GM04503 (cell line): ENCODE measurements at places on chromosomes 1 and 21.

GRCh38 chr1:235996048-235996785 lies 68.7 kb downstream of the NID1 start:
- DNase-seq = no peak

DNA sequence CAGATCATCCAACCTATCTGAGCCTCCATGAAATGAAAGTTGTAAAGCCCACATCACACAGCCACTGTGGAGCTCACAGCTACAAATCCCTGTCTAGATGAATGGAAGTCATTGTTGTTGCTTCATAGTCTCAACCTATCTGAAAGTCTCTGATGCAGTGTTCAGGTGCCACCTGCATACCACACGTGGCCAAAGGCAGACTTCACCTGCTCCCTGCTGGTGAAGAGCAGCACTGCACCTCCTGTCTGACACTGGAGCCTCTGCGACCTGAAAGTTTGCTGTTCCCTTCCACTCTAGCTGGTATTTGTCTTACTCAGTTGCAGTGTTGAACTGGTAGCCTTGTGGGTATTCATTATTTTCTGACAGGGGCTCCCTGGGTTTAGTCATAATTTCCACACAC lies 18.4 kb downstream of the LORICRIN start:
- no peak for DNase-seq

GRCh38 chr1:199243423-199244061 lies 604.7 kb downstream of the PTPRC start:
- DNase-seq = no peak

DNA sequence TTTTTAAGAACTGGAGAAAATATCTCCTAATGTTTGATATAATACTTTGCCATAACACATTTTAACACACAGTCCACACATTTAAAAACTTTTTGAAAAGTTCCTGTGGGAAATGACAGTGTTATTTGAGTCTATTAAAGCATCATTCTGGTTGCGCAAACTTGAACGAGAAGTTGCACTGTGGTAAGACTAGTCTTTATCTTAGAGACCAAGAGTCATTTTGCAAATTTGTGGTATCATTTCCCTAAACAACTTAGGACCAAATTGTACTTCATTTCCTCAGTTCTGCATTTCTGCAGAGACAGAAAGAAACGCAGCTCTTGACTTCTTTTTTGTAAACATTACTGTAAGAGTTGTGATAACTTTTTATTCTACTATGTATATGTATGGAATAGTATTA lies at the start of gene RGS18:
Gene RGS18, plus strand, starts transcription at position 282 of the 400 bp plus-strand sequence. CDS start 176 bp downstream, outside the sequence.
- DNase-seq = no peak

DNA sequence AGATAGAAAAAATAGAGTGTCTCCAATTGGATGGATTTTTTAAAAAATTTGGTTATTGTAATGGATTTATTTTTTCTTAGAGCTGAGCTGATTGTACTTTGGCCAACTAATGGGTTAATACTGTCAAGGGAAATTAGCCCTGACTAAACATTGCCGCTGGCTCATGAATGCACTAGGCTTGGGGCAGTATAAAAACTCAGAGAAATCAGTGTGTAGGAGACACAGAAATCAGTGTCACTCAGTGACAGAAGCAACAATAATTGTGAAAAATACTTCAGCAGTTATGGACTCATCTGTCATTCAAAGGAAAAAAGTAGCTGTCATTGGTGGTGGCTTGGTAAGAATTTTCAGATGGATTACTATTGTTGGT lies at the start of gene KMO:
Gene KMO, plus strand, starts transcription at position 217 of the 370 bp plus-strand sequence. Its CDS starts 67 bp downstream, at position 284.
- DNase-seq = no peak

DNA sequence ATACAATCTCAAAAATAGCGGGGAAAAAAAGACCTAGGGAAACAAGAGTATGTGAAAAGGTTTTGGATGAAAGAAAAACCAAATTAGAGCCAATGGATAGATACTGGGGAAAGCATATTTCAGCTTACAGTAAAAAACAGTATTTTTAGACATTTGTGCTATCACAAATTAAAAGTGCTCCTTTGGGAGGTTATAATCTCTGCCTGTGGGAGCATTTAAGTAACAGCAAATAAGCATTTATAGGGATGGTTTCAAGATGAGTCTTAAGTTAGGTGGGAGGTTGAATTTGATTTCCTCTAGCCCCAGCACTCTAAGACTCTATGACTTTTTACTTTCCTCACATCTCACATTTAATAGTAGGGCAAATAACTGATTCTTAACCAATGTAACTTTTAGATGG lies 79.6 kb upstream of the SLFNL1 start:
- DNase-seq = no peak

DNA sequence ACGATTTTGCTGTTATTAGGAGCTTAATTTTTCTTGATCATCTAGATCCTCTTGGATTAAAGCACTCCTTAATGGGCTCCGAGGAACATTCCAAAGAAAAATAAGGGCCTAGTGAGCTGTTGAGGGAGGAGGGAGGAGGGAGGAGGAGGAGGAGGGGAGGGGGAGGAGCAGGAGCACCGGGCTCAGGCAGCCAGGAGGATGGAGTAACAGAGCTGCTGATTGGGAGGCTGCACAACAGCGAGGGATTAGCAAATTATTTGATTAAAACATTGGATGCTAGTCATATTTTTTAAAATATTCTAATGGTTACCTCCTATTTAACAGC lies 302.1 kb upstream of the RRP15 start:
- no peak for DNase-seq

GRCh38 chr21:16740511-16740910 lies 772.3 kb upstream of the CXADR start:
- DNase-seq = no peak

DNA sequence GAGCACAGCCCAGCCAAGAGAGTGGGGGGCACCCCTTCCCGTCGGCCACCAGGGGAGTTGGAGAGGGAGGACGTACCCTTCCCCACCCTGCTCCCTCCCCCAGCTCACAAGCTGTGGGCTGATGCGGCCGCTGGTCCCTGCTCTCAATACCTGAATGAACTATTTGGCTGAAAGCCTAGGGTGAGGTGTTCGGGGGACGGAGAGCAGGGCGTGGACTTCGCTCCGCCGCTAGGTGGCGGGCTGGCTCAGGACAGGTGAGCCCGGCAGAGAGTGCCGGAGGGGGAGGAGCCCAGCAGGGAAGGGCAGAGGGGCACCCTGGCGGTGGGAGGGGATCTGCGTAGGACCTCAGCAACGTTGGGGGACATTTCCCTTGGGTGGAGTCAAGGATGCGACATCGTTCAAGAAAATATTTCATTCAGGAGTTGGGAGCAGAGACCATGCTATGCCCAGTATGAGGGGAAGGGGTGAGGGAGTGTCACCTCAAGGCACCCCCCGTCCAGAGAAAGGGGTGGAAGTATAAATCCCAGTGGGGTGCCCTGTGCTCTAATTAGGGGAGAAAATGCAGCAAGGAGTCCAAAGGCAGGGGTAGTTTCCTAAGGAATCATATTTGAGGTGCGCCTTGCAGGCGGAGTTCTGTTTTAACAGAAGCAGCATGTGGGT lies 12.0 kb upstream of the RHBG start:
- no peak for DNase-seq

DNA sequence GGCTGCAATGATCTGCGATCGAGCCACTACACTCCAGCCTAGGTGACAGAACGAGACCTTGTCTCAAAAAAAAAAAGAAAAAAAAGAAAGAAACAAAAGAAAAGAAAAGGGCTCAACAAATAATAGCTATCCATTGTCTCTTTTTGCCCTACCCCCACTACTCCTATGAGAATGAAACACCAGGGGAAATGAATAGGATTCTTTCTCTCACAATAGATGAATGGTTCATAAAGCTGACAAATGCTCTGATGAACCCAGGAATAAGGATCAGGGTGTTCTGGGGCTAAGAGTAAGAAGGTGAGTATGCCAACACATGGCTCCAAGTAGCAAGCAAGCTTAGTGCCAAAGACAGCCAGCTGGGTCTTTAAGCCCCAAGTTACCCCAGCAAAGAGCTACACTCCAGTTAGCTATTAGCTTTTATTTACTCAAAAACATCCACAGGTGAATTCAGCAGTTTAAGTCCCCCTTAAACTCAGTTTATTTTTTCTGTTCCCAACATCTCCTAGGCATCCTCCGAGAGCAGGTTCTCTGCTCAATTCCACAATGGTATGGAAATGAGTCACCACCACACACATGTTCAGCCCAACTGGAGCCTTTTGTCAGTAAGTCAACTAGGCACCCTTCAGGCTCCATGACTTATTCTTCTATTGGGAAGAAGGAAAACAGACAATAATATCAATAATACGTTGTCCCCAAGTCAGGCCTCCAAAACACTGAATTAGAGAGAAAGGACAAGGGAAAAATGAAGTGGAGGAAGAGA lies 4.2 kb downstream of the ADORA3 start:
- DNase-seq = no peak

DNA sequence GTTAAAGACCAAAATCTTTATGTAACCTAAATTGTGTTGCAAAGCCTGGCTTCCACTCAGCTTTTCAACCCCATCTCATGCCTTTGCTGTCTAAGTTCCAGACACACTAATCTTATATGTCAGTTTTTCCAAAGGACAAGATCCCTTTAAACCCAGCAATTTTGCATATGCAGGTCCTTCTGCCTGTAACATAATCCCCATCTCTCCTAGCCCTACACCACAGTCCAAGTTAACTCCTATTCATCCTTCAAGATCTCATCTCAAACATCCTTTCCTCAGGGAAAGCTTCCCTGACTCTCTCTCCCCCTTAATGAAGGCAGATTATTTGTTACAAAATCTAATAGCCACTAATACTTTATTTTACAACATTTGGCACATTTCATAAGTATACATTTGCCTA lies 366.3 kb downstream of the PLPP3 start:
- no peak for DNase-seq

DNA sequence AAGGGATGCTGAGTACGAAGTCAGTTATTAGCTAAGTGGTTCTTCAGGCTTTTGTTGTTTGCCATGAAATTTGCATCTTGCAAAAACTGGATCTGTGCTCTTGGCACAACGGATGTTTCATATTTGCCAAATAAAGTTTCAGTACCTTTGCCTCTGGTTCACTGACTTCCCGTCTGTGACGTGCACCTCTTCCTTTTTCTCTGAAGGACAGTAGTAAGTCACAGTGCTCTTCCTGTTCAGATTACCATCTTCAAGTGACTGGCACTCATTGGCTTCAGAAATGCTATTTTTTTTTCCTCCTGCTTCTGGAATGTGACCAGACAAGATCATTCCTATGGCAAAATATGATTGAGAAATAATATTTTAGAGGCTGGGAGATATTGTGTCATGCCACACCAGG lies 75.9 kb upstream of the GREM2 start:
- DNase-seq = no peak

DNA sequence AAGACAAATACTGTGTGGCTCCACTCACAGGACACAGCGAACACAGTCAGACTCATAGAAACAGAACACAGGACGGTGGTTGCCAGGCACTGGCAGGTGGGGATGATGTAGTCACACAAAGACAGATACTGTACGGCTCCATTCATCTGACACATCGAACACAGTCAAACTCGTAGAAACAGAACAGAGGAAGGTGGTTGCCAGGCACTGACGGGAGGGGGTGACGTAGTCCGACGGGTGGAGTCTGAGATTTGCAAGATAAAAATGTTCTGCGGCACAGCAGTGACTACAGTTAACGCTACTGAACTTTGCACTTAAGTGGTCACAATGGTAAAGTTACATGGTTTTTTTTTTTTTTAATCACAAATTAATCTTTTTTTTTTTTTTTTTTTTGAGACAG lies 18.7 kb downstream of the C21orf58 start:
- no peak for DNase-seq

GRCh38 chr1:230753586-230754251 lies 6.5 kb downstream of the CAPN9 start:
- DNase-seq = no peak

GRCh38 chr1:157965584-157965983 lies 27.9 kb upstream of the KIRREL1 start:
- no peak for DNase-seq

GRCh38 chr1:233313434-233314155 lies 13.9 kb upstream of the MAP3K21 start:
- DNase-seq = no peak

GRCh38 chr1:161791904-161792655 lies 26.0 kb downstream of the ATF6 start:
- no peak for DNase-seq

GRCh38 chr1:15851210-15852035 lies 3.9 kb downstream of the SPEN start:
- DNase-seq = no peak

GRCh38 chr1:167663002-167663772 lies 33.2 kb downstream of the RCSD1 start:
- no peak for DNase-seq

DNA sequence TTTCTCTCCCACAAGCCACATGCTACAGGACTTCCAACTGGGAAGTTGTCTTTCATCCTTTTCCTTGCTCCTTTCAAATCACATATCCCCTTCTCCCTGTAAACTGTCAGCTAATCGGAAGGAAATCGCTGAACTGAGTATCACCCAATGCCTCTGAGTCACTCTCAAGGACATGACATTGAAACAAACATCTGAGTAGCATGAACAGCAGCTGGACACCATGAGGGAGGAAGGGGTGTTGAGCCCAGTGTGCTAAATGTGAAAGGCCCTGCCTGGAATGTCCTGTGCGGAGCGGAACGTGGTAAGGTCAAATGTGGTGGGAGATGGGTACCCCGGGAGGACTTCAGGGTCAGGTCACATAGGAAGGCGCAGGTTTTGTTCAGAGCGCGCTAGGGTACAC lies at the start of gene OR2AJ1:
Gene OR2AJ1, plus strand, starts transcription at position 22 of the 400 bp plus-strand sequence. CDS start 8,880 bp downstream, outside the sequence.
- no peak for DNase-seq

- no peak for DNase-seq
Measured at GRCh38 chr21:44699502-44700001, 2.6 kb downstream of the KRTAP10-12 start.

GRCh38 chr1:211742889-211743529 lies 67.6 kb upstream of the NEK2 start:
- no peak for DNase-seq

- DNase-seq = no peak
Measured at GRCh38 chr1:87231703-87232367, 96.8 kb upstream of the LMO4 start.

DNA sequence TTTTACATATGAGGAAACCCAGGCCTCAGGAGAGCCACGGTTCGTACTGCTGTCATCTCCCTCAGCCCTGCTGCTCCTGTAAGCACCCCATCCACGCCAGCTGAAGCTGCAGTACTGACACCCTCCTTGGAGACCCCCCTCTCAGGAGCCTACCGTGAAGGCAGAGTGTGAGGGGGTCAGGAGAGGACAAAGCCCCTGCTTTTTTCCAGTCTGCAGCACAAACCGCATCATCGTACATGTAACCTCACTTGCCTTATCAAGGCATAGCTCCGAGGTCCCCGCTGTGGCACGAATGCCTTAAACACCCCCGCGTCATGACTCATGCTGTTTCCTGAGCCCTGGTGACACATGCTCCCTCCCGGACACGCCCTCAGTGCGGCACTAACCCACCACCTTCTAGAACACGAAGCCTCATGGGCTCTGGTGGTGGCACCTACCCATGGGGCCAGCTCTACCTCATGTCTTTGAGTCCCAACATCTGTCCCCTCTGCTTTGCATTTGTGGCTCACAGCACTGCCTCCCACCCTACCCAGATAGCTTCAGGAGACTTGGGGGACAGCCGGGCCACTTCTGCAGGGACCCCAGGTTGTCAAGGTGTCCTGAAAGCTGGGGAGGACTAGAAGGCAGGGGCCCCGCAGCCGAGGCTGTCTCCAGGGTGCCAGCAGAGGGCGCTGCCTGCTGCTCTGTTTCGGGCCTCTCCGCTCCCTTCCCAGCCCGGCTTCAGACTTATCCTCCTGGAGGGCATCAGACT lies 4.9 kb downstream of the SH3BGRL3 start:
- peak; percentile 70 for DNase-seq

GRCh38 chr1:10635085-10635896 lies 160.5 kb downstream of the PEX14 start:
- DNase-seq = no peak
